ENCODE measurements at places on chromosomes 7 and 10. TPM values are rescaled to one million over a fixed set of nuclear protein-coding genes. Genes with fewer than 3 reads are reported as not detected.

Gene CPA4
- total RNA-seq, result 6.1 TPM

Gene GOLGA7B
- total RNA-seq, result 3.6 TPM

Gene PTN
- total RNA-seq, result not detected

Gene MYL7
- total RNA-seq, result not detected

Gene GPR85
- not detected for total RNA-seq

Gene SMO
- total RNA-seq, result 19.3 TPM

Gene MAGI2
- 0.40 TPM for total RNA-seq

Gene HGF
- total RNA-seq, result not detected

Gene NME8
- total RNA-seq, result not detected

Gene PTF1A
- total RNA-seq, result not detected
